Activated T-cell treated with anti-CD3 and anti-CD28 coated beads, Interleukin-2, amount 50 U/mL, for 24 hours (primary cell): ENCODE measurements at places on chromosomes 4 and X.

- no peaks in the 10 kb centered on the region for H3K36me3 ChIP-seq
- H3K4me1 ChIP-seq = no peaks in the 10 kb centered on the region
- no peaks in the 10 kb centered on the region for H3K27me3 ChIP-seq
These were observed 190.9 kb upstream of the PACRGL start for GRCh38 chr4:20509315-20509714.

DNA sequence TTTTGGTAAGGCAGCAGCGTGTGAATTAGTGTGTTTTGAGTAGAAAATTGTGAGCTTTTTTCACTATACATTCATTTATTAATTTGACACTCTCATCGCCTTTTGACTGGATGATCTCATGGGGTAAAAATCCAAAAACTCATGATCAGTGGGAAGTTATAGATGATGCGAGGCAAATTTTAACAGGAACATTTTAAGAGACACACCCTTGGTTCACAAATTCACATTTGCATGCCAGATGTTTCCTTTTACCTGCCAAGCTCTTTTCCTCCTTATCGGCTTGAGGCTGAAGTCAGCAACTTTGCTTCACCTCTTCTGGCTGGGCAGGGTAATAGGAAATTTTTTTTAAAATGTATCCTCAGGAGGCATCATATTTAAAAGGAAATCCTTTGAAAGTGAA lies 318.0 kb upstream of the HS3ST1 start:
- no peak for DNase-seq
- no peak overlapping the region for H3K27ac ChIP-seq
- no peaks in the 10 kb centered on the region for H3K36me3 ChIP-seq
- no peaks in the 10 kb centered on the region for H3K4me1 ChIP-seq
- H3K4me3 ChIP-seq = no peak overlapping the region

- no peaks in the 10 kb centered on the region for H3K4me1 ChIP-seq
- no peak overlapping the region for H3K27ac ChIP-seq
- H3K4me3 ChIP-seq = no peak overlapping the region
- DNase-seq = no peak
- no peaks in the 10 kb centered on the region for H3K36me3 ChIP-seq
- peaks cover under 1% of the 10 kb centered on the region for H3K27me3 ChIP-seq
These were observed 216.7 kb downstream of the IL13RA2 start for GRCh38 chrX:114800719-114801118.

- no peaks in the 10 kb centered on the region for H3K4me1 ChIP-seq
- no peaks in the 10 kb centered on the region for H3K27me3 ChIP-seq
- H3K4me3 ChIP-seq = no peak overlapping the region
- H3K36me3 ChIP-seq = peaks cover 12% of the 10 kb centered on the region
- no peak overlapping the region for H3K27ac ChIP-seq
- no peak for DNase-seq
These were observed 180.1 kb upstream of the SPRY1 start for GRCh38 chr4:123216543-123216942.

DNA sequence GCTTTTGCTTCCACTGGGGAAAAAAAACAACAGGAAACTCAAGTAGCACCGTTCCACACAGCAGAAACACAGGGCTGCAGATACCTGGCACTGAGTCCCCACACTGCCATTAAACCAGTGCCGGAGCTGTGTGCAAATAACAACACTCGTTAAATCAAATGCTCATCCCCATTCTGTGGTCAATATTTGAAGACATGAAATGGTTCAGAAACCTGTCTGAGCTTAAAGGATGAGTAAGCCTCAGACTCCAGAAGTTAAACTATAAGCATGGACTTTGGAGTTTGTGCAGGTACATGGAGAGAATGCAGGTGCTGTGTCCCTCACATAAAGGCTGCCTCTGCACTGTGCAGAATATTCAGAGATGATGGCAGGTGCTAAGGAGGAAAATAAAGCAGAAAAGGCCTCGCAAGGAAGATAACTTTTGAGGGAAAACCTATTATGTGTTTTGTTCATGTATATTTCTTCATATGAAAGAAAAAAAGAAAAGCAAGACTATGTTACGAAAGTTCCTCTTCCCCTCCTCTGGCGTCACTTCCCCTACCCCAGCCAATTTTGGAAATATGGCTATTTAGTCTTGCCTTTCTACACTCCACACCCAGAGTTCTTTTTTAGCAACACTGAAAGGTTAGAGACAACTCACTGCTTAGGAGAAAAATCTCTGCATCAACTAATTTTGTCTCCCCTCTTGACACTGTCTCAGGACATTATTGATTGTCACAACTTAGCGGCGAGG lies 4.6 kb downstream of the MPP1 start:
- peaks cover 65% of the 10 kb centered on the region for H3K4me1 ChIP-seq
- no peak for DNase-seq
- H3K27ac ChIP-seq = peak overlapping the region; percentile 94
- H3K27me3 ChIP-seq = peaks cover 12% of the 10 kb centered on the region
- no peaks in the 10 kb centered on the region for H3K36me3 ChIP-seq

- peaks cover 36% of the 10 kb centered on the region for H3K27me3 ChIP-seq
- no peak for DNase-seq
- no peaks in the 10 kb centered on the region for H3K4me1 ChIP-seq
- H3K27ac ChIP-seq = no peak overlapping the region
- H3K36me3 ChIP-seq = no peaks in the 10 kb centered on the region
These were observed 65.8 kb upstream of the HELT start for GRCh38 chr4:184952522-184952921.

DNA sequence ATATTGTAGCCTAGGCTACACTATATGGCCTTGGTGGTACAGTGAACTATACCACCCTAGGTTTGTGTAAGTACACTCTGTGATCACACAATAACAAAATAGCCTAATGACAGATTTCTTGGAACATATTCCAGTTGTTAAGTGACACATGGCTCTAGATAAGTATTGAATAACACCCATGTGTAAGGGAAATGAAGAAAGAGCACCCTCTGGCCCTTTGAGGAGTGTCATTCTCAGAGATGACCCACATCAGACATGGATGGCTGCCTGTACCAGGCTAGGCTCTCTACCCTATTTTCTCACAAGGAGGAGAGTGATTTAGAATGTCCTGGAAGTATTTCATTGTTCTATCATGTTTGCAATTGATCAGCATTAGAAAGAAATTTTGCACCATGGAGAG lies 61.7 kb downstream of the HAND2 start:
- no peak overlapping the region for H3K4me3 ChIP-seq
- no peak for DNase-seq
- H3K4me1 ChIP-seq = no peaks in the 10 kb centered on the region
- no peaks in the 10 kb centered on the region for H3K36me3 ChIP-seq

GRCh38 chrX:19194285-19195242 lies 72.3 kb upstream of the ADGRG2 start:
- H3K4me1 ChIP-seq = no peaks in the 10 kb centered on the region
- H3K27me3 ChIP-seq = peaks cover 40% of the 10 kb centered on the region
- no peak overlapping the region for H3K27ac ChIP-seq
- no peak for DNase-seq
- H3K36me3 ChIP-seq = no peaks in the 10 kb centered on the region

- H3K4me3 ChIP-seq = no peak overlapping the region
- H3K27me3 ChIP-seq = no peaks in the 10 kb centered on the region
- H3K36me3 ChIP-seq = peaks cover 74% of the 10 kb centered on the region
- no peak for DNase-seq
- no peaks in the 10 kb centered on the region for H3K4me1 ChIP-seq
These were observed 14.8 kb downstream of the LAMTOR3 start for GRCh38 chr4:99879458-99879857.

- H3K36me3 ChIP-seq = no peaks in the 10 kb centered on the region
- no peak overlapping the region for H3K4me3 ChIP-seq
- H3K4me1 ChIP-seq = no peaks in the 10 kb centered on the region
These were observed 179.4 kb downstream of the BANK1 start for GRCh38 chr4:101969965-101970364.

- H3K27me3 ChIP-seq = peaks cover 21% of the 10 kb centered on the region
- H3K4me1 ChIP-seq = no peaks in the 10 kb centered on the region
- H3K4me3 ChIP-seq = no peak overlapping the region
- H3K27ac ChIP-seq = no peak overlapping the region
These were observed 31.0 kb upstream of the PDE5A start for GRCh38 chr4:119659576-119659975.

- H3K36me3 ChIP-seq = no peaks in the 10 kb centered on the region
- no peak overlapping the region for H3K4me3 ChIP-seq
- H3K4me1 ChIP-seq = no peaks in the 10 kb centered on the region
- H3K27me3 ChIP-seq = no peaks in the 10 kb centered on the region
- no peak overlapping the region for H3K27ac ChIP-seq
- DNase-seq = no peak
These were observed 31.3 kb upstream of the GNRHR start for GRCh38 chr4:67785528-67785927.

DNA sequence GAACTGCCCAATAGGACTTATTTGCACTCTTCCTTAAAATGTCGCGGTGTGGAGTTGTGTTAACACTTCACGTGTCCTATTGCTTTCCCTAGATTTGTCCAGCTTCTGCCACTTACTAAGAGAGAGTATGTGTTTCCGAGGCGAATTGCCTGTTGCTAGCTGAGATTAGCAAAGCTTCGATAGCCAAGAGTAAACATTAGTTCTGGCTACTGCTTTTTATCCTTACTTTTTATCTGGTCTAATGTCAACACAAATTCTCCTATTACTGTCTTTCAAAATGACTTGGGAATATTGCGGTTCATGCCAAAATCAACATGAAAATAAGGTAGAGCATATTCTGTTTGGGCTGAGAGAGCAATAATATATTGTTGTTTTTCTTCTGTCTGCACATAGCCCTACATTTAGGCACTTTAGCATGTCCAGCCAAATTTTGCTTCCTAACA lies 90.4 kb upstream of the VEGFC start:
- H3K27ac ChIP-seq = no peak overlapping the region
- DNase-seq = no peak
- no peaks in the 10 kb centered on the region for H3K36me3 ChIP-seq
- H3K4me3 ChIP-seq = no peak overlapping the region

GRCh38 chrX:109856974-109857373 lies 123.9 kb upstream of the ACSL4 start:
- H3K27ac ChIP-seq = no peak overlapping the region
- H3K4me3 ChIP-seq = no peak overlapping the region
- H3K4me1 ChIP-seq = peaks cover 7% of the 10 kb centered on the region
- peaks cover 32% of the 10 kb centered on the region for H3K27me3 ChIP-seq
- no peaks in the 10 kb centered on the region for H3K36me3 ChIP-seq

DNA sequence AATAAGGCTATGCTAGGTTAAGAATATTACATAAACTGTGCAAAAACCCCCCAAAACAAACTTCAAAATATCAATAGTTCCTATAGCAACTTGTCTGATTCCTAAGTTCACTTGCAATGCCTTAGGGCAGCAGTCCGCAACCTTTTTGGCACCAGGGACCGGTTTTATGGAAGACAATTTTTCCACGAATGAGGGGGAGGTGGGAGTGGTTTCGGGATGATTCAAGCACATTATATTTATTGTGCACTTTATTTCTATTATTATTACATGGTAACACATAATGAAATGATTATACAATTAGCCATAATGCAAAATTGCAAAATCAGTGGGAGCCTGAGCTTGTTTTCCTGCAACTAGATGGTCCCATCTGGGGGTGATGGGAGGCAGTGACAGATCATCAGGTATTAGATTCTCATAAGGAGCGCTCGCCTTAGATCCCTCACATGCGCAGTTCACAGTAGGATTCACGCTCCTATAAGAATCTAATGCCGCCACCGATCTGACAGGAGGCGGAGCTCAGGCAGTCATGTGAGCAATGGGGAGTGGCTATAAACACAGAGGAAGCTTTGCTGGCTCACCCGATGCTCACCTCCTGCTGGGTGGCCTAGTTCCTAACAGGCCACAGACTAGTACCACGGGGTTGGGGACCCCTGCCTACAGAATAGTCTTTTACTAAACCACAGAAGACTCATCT lies 39.7 kb downstream of the ACOX3 start:
- no peak for DNase-seq
- peaks cover 69% of the 10 kb centered on the region for H3K36me3 ChIP-seq
- H3K27me3 ChIP-seq = no peaks in the 10 kb centered on the region
- H3K27ac ChIP-seq = peak overlapping the region; percentile 41
- no peak overlapping the region for H3K4me3 ChIP-seq
- H3K4me1 ChIP-seq = no peaks in the 10 kb centered on the region

DNA sequence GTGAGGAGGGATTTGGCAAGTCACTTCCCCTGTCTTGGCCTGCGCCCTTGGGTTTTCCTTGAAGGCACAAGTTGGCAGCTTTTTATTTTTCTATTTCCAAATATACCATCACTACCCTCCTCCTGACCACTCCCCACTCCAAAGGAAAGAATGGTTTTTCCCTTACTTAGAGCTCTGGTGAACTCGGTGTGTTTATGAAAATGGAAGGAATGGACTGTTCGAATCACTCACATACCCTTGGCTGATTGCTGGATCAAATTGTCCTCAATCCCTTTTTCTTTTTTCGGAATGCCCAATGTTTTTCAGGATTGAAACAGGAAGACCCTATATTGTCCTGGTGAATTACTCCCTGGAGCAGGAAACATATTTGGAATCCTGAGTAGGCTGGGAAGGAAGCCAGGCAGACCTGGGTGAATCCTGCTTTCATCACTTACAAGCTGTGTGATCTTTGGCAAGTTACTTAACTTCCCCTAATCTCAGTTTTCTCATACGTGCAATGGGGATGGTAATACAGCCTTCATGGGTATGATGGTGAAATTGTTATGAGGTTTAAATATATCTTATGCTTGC lies 70.7 kb downstream of the RTL5 start:
- DNase-seq = no peak
- H3K27me3 ChIP-seq = peaks cover 69% of the 10 kb centered on the region
- no peaks in the 10 kb centered on the region for H3K36me3 ChIP-seq
- no peak overlapping the region for H3K27ac ChIP-seq
- no peak overlapping the region for H3K4me3 ChIP-seq
- no peaks in the 10 kb centered on the region for H3K4me1 ChIP-seq

DNA sequence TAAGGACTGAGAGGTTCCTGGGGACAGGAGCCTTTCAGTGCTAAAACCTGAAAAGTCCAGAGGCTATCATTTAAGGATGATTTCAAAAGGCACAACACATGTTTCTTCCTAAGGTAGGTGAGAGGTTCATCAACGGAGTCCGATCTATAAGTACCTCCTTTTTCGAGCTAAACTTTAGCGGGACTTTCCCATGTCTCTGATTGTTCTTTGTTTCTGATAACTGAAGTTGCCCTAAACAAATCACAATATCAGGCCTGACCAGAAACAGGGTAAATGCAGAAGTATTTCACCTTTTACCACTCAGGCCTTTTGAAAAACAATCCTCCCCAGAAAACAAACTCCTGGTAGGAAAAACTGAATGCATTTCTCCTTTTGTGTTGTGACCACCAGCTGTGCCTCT lies 17.6 kb downstream of the PIR start:
- H3K27ac ChIP-seq = no peak overlapping the region
- DNase-seq = no peak

GRCh38 chr4:81039351-81039972 lies 9.0 kb downstream of the BMP3 start:
- H3K4me1 ChIP-seq = peaks cover 1% of the 10 kb centered on the region
- peaks cover 20% of the 10 kb centered on the region for H3K27me3 ChIP-seq
- no peaks in the 10 kb centered on the region for H3K36me3 ChIP-seq
- no peak overlapping the region for H3K27ac ChIP-seq
- no peak for DNase-seq
